ENCODE measurements at places on chromosomes 12 and 14.

GRCh38 chr14:52363041-52363704, 49.1 kb downstream of the PTGER2 start:
- no peak for DNase-seq

- DNase-seq, result no peak
Observed at GRCh38 chr14:50792051-50792477, 38.9 kb downstream of the NIN start.

DNA sequence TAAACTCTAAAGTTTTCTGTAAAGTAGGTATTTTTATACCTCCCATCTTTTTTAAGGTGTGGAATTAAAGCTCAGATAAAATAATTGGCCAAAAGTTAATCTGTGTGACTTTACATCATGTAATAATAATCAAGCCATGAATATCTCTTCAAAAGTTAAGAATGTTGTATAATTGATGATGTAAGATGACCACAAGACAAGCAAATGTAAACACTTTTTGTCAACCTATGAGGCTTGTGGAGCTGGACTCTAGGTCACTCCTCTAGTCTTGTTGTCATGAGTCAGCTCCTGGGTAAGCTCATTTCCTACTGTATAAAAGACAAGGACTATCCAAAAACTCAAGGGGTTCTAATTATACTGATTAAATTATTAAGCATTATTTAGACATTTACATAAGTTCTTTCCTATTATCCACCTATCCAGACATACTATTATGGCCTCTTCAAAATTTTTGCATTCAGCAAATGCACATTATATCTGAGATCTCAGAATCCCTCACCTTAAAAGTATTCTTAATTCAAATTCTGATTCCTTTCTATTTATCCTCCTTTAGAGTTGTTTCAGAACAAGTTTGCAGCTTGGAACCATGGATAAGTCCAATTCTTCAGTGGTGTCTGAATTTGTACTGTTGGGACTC, at the start of gene OR4K5:
OR4K5 (plus strand) TSS at position 587 of the 637 bp plus-strand sequence; CDS start at position 587, 0 bp downstream.
- DNase-seq, result no peak

DNA sequence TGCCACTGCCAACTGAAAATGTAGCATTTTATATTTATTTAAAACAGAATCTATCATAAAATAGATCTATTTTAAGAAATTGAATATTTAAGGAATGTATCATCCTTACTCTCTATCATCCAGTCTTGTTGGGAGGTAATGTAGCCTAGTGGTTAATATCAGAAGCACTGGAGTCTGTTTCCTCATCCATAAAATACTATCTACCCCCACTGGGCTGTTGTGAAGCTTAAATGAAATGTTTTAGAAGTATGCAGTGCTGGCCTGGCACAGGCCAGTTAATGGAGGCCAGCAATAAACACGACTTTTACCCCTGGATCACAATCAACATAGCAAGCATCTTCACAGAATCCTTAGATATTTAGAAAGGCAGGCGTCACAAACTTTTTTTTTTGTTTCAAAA, 188.0 kb downstream of the CAND1 start:
- no peak for DNase-seq

GRCh38 chr12:110647631-110648040, 33.7 kb downstream of the TCTN1 start:
- no peak for DNase-seq

DNA sequence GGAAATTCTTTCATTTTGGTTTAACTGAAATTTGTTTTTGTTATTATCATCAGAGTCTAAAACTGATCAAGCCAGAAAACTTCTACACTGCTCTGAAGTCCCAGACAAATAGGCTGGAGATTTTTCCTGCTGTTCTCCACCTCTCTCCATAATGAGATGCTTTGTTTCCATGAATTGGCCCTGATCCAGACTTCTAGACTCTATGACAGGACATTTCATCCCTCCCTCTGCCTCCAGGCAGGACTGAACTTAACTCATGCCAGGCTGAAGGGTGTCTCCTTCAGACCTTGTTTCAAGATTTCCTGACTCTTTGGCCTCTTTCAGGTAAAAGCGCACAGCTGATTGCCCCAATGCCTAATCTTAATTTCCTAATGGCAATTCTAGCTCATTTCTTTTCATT, 69.1 kb upstream of the HOXC13 start:
- no peak for DNase-seq

DNA sequence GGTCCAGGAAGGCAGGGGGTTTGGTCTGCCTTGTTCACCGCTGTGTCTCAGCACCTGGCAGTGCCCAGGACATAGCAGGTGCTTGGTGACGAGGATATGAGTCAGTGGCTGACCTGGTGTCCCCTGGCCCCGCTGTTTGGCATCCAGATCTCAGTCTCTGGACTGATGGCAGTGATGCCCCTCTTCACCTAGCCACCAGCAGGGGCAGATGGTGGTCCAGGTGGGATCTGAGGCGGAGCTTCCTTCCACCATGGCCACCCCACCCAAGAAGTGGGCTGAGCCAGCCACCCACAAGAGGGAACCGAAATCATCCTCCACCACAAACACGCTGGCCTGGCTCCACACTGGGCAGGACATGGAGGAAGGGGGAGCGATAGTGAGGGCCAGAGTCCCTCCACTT, 16.1 kb upstream of the SH2B3 start:
- DNase-seq, result no peak

DNA sequence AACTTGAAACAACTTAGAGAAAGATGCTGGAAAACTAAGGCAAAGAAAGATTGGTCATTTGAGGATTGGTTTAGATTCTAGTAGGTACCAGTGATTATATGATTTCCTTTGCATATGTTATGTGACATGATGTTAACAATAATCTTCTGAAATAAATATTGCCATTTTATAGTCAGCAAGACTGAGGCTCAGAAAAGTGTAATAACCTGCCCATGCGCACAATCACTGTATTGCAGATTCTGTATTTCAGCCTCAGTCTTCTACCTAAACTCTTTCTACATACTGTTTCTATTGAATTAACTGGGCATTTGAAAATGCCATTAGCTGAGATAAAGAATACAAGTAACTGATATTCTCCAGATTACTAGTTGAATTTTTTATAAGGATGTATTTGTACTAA, 61.3 kb downstream of the FGD4 start:
- no peak for DNase-seq

GRCh38 chr14:103527408-103528145, 1.4 kb upstream of the TRMT61A start:
- no peak for DNase-seq

- no peak for DNase-seq
Observed at GRCh38 chr14:68645371-68645770, 147.5 kb downstream of the ZFP36L1 start.

- DNase-seq, result no peak
Observed at GRCh38 chr12:1930803-1931597, 12.5 kb upstream of the CACNA2D4 start.

GRCh38 chr14:86057018-86057667, 527.2 kb downstream of the FLRT2 start:
- peak; percentile 21 for DNase-seq

GRCh38 chr12:98446682-98447081, 68.7 kb upstream of the TMPO start:
- no peak for DNase-seq

GRCh38 chr14:22386924-22387775, 201.9 kb downstream of the DAD1 start:
- peak; percentile 71 for DNase-seq

DNA sequence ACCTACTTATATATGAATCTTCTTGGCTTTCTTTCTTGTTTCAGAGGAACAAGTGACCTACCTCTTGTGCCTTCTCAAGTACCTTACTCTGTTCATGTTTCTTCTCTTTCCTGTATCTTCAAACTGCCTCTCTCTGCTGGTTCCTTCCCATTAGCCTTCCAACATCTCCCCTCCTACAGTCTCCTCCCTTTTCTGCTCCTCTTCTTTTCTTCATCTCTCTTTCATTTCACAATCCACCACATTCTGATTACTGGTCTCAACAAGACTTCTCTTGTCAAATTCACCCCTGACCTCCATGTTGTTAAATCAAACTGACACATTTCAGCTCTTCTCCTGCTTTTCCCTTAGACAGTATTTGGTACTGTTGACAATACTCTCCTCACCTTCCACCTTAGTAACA, 95.6 kb downstream of the BRMS1L start:
- DNase-seq, result no peak

GRCh38 chr14:35341751-35342488, 49.7 kb downstream of the PSMA6 start:
- peak; percentile 84 for DNase-seq
